ENCODE measurements at places on chromosomes 5 and 9.

GRCh38 chr5:107368615-107369014 lies 302.1 kb downstream of the EFNA5 start:
- DNase-seq = no peak

DNA sequence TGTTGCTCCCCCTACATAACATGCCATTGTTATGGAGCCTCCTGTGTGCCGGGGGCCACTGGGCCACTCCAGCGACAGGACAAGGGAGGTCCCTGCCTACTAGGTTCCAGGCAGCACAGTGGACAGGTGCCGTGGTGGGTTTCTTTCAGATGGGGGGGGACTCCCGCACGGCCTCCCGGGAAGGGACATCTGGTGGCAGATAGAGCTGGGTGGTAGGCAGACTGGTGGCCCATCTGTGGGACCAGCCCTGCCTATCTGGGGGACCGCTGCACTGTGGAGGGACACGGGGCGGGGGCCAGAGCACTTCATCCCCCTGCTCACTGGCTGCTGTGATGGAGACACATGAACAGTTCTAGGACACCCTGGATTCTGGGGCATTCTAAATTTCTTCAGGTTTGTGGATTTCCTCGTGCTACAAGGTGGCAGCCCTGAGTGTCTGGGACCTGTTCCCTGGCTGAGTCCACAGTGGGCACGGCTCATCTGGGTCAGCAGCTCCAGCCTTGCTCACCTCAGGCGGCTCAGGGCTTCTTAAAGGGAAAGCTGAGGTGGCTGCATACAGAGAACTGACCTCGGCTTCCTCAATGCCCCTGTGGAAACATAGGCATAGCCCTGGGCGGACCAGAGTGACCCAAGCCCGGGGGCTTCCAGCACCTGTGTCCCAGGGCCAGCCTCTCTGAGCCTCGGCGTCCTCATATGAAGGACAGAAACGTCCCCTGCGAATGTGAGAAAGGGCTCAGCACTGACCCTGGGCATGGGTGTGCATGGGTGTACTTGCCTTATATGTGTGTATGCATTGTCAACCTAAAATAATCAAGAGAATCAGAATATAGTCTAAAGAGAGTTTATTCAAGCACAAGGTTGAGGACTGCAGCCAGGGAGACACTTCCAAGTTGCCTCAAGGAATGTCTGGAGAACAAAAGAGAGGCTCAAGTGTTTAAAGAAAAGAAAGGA lies 22.5 kb downstream of the FGD3 start:
- no peak for DNase-seq

- no peak for DNase-seq
These were observed 29.9 kb upstream of the SMU1 start for GRCh38 chr9:33106372-33106771.

- no peak for DNase-seq
These were observed 33.9 kb downstream of the DOCK2 start for GRCh38 chr5:169670769-169671525.

DNA sequence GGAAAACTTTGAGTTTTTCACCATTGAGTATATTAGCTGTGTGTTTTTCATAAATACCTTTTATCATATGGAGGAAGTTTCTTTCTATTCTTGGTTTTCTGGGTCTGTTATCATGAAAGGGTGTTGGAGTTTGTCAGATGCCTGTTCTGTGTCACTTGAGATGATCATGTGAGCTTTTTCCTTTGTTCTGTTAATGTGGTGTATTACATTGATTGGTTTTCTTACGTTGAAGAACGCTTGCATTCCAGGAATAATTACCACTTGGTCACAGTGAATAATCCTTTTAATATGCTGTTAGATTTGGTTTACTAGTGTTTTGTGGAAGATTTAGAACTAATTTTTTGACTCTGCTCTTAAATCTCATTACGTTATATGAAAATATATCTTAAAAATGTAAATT lies 7.8 kb downstream of the PLEKHG4B start:
- DNase-seq = no peak

DNA sequence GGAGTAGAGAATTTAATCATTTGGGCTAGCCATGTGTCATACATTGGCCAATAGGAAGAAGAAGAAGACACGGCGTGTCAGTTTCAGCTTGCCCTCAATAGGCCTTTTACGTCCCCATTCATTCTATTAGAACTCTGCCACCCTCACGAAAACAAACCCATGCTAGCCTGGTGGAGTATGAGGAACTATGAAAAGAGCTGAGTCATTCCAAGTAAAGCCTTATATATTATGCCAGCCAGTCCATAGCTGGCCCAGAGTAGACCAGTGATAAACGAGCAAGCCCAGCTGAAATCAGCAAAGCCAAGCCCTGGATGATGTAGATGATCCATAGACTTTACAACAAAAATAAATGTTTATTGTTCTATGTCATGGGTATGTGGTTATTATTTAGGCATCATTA lies 895.1 kb downstream of the TLE1 start:
- no peak for DNase-seq

Data from substantia nigra (tissue), 51 donors.